ENCODE measurements at places on chromosomes 7 and 10.

DNA sequence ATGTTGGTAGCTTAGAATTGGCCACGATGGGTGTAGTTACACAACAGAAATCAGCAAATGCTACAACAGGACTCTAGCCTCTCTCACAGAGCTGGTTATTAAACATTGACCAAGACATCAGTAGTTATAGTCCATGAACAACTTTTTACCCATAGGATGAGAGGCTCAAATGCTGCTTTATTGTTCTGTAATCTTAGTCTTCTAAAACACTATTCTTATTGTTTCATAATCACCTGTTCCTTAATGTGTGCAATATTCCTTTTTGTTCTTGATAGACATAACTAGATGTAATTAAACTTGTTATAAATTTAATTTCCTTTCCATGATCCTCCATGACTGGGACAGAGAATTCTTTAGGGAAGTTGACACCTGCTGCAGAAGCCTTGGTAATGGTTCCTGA, 356.9 kb downstream of the EXOC4 start:
- no peak for DNase-seq

- no peak for DNase-seq
Observed at GRCh38 chr7:25262586-25262985, 34.3 kb upstream of the NPVF start.

DNA sequence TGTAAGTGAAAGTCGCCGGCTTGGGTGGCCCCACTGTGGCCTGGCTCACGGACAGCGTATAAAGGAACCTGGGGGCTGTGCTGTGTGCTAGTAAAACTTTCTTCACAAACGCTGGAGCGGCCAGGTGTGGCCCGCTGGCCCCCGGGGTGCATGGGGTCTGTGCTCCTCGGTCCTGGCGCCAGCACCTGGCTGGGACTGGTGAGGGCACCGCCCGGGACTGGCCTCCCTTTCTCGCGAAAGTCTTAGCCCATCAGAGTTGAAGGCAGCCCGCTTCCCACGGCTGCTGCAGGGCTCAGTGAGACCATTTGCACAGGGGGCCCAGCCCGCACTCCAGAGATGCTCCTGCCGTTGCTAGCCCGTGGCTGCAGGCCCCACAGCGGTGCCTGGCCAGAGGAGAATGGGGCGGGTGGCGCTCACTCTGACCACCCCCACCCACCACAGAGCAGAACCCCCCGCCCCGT, 5.8 kb downstream of the PWWP2B start:
- DNase-seq: no peak

DNA sequence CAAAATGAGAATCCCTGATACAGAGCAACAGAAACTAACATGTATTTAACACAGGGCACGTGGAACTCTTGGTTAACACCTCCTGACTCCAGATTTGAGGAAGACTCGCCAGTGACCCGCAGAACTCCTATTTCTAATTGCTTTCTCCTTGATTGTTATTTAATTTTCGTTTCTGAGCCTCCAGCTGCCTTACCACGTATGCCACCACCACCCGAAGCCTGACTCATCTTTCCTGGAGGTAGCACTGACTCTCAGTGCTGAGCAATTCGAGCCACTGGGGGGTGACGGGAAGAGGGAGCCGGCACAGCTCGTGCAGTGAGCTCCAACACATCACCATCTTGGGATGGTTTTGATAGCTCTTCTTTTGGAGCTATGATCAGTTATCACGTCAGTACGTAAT, 273.9 kb upstream of the MGMT start:
- DNase-seq: no peak

GRCh38 chr7:2544541-2545188, 10.7 kb downstream of the BRAT1 start:
- DNase-seq: no peak

DNA sequence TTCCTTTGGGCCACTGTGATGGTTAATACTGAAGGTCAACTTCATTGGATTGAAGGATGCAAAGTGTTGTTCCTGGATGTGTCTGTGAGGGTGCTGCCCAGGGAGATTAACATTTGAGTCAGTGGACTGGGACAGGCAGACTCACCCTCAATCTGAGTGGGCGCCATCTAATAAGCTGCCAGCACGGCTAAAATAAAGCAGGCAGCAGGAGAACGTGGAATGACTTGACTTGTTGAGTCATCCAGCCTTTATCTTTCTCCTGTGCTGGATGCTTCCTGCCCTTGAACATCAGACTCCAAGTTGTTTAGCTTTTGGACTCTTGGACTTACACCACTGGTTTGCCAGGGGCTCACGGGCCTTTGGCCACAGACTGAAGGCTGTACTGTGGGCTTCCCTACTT, 1046.9 kb downstream of the TYW1 start:
- DNase-seq: no peak

GRCh38 chr7:8357536-8357935, 75.9 kb upstream of the NXPH1 start:
- no peak for DNase-seq

GRCh38 chr10:59757966-59758365, 4.7 kb upstream of the MRLN start:
- DNase-seq: no peak

DNA sequence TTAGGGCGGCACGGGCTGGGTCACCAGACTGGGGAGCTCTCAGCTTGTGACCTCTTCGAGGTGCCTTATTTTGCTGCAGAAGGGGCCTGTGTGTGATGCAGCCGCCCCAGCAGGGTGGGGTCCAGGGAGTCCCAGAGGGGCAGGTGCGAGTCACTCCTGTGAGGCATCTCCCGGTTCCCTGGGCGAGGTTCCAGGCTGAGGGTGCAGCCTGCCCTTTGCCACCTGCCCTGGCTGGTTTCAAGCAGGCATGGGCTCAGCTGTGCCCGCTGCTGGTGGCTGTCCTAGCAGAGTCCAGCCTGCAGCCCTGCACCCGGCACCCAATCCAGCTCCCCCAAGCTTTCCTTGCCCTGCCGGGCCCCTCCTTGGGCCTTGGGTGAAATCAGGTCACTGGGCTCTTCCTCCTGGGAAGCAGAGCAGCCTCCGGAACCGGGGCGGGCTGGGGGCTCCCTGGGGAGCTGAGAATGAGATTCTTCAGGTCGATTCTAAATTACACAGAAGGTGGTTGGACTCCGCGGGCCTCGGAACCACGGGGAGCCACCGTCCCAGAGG, 64.8 kb downstream of the PWWP2B start:
- DNase-seq: no peak

DNA sequence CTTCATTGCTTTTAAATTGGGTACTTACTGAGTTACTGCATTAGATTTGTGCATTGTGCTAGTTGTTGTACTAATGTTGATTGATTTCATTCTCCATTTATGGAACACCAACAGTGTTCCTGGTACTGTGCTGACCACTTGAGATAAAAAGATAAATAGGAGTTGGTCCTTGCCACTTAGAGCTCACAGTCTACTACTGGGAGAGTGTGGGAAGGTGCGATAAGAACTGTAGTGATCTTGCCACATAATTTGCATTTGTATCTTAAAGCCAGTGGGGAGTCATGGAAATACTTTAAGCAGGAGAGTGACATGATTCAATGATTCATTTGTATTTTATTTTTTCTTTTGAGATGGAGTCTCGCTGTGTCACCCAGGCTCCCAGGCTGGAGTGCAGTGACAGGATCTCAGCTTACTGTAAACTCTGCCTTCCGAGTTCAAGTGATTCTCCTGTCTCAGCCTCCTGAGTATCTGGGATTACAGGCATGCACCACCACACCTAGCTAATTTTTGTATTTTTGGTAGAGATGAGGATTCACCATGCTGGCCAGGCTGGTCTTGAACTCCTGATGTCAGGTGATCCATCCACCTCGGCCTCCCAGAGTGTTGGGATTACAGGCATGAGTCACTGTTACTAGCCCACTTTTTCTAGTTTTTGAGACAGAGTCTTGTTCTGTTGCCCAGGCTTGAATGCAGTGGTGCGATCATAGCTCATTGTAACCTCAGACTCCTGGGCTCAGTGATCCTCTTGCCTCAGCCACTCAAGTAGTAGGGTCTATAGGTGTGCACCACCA, 51.2 kb upstream of the TMEM248 start:
- DNase-seq: no peak

- DNase-seq: no peak
Observed at GRCh38 chr7:78473571-78474301, 675.2 kb downstream of the PHTF2 start.

- no peak for DNase-seq
Observed at GRCh38 chr10:2414039-2414438, 653.3 kb upstream of the PFKP start.

GRCh38 chr10:75788394-75789205, 357.2 kb downstream of the LRMDA start:
- DNase-seq: no peak

DNA sequence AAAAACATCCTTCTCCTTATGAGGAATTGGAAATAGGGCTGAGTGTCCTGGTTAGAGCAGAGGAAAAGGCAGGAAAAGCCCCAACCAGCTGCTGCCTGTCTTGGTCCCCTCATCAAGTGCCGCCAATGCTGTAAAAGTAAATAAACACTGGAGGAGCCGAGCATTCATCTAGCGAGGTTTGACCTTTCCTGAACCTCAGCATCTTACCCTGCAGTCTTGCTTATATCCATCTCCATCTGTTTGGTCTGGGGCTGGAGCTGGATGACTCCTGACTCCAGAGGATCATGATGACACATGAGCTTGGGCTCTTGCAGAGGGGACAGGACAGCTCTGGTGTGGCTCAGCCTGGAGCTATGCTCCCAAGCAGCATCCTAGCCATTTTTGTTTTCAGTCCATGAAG, 501.1 kb downstream of the TNS3 start:
- DNase-seq: no peak

DNA sequence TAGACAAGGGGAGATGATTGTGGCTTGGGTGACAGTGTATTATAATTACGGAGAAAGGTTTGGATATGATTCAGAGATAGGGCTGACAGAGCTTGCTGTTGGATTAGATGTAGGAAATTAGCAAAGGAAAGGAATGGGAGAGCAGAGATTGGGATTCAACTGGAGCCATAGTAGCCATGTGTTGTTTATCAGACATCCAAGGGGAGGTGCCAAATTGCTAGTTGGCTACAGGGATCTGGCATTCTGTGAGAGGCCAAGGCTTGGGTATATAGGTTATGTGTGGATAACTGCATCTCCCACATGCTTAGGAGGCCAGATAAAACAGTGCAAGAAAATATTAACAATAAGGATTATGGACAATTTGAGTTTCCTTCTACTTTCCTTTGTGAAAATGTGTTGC, 34.9 kb downstream of the CSGALNACT2 start:
- no peak for DNase-seq

GRCh38 chr7:20404320-20404719, 73.6 kb downstream of the ITGB8 start:
- DNase-seq: no peak

DNA sequence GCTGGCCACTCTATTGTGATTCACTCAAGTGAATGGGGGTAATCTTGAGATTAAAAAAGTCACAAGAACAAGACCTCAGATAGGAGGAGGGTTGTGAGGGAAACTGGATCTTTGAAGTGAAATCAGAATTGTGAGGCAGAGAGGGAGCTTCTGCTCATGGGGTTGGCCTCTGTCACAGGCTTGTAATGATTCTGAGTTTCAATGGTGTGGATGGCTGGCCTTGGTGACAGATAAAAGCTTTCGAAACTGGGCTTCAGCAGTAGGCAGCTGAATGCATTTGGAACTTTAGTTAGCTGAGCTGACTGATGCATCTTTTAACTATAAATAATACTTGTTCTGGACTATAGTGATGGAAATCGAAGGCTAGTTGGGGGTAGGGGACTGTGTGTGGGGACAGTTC, 12.2 kb downstream of the TAS2R60 start:
- DNase-seq: no peak

DNA sequence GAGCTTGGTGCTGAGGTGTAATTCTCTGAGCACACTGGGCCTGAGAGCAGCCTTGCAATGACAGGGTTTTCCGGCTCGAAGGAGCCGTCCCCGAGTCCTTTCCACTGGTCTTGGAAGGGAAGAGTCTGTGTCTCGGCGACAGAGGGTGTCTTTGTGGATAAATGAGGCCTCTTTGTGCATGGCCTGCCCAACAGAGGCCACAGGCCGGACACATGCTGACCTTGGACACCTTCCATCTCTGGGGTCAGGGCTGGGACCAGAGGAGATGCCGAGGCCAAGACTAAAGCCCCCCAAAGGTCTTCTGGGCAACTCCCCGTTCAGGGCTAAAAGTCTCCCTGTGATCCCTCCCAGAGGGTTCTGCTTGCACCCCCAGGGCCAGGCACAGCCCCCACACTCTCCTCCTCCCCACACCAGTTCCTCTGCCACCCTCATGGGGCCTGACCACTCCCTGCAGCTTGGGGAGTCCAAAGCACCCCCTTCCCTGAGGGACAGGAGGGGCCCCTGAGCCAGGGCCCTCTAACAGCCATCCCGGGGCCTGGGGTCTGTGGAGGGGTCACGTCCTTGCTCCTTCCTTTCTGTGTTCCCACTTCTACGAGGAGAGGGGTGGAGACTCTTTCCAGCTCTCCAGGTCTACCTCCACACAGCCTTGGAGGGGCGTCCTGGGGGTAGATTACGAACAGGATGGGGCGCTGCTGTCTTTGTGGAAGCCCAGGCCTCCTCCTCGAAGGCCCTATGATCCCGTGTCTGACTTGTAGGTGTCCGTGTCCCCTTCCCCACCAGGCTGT, 130.6 kb upstream of the FAM20C start:
- no peak for DNase-seq

DNA sequence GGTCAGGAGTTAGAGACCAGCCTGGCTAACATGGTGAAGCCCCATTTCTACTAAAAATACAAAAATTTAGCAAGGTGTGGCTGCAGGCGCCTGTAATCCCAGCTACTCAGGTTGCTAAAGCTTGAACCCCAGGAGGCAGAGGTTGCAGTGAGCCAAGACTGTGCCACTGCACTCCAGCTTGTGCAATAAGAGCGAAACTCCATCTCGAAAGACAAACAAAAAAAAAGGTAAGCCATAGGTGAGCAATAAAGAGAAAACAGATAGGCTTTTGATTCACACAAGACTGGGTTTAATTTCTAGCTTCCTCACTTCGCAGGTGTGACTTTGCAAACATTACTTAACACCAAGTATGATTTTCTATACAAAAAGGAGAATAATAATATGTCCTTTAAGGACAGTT, 72.3 kb upstream of the ACBD5 start:
- no peak for DNase-seq

Measured in NCI-H2081 (cell line).